ENCODE measurements at places on chromosomes 3 and 15. TPM values are rescaled to one million over a fixed set of nuclear protein-coding genes. Genes with fewer than 3 reads are reported as not detected.

Gene VPS8
- total RNA-seq = 69.0 TPM

Gene GLDN
- total RNA-seq = 83.7 TPM

Gene SCAMP5
- 10.7 TPM for total RNA-seq

Gene DISP2
- 0.20 TPM for total RNA-seq

Gene MUC20
- 67.5 TPM for total RNA-seq

Gene HAUS2
- total RNA-seq = 22.2 TPM

Gene DZIP3
- 12.0 TPM for total RNA-seq

Gene FOXB1
- total RNA-seq = not detected

Gene SLC38A3
- 0.98 TPM for total RNA-seq

Gene SLC22A13
- not detected for total RNA-seq

Gene TRA2B
- total RNA-seq = 216 TPM

Gene HCLS1
- total RNA-seq = 95.3 TPM

Gene SMCO1
- not detected for total RNA-seq

Gene SLC9C1
- not detected for total RNA-seq

Gene TLR9
- total RNA-seq = not detected

Gene DPH6
- 21.2 TPM for total RNA-seq

Gene SIDT1
- total RNA-seq = 2.7 TPM

Gene GOLGA6L7
- not detected for total RNA-seq

Gene PPP2R3A
- 13.0 TPM for total RNA-seq

Gene CADM2
- total RNA-seq = 51.8 TPM

Gene FBXW12
- not detected for total RNA-seq

Gene SEMA3B
- total RNA-seq = 259 TPM

Gene MYO9A
- total RNA-seq = 61.2 TPM

Gene MORC1
- total RNA-seq = 0.20 TPM

Gene CA12
- 0.42 TPM for total RNA-seq

Gene GP9
- not detected for total RNA-seq

Gene GOLGA8G
- total RNA-seq = not detected

Gene ADGRG7
- total RNA-seq = not detected

Gene OSTN
- total RNA-seq = not detected

Gene ZPLD1
- total RNA-seq = not detected

Gene SCAANT1
- total RNA-seq = not detected

Gene ROPN1
- total RNA-seq = not detected

Gene CPNE9
- not detected for total RNA-seq

Gene AHSG
- total RNA-seq = not detected

Gene HYPK
- total RNA-seq = 7.5 TPM

Gene TM6SF1
- 11.2 TPM for total RNA-seq

Gene C3orf20
- not detected for total RNA-seq

Gene LTK
- total RNA-seq = not detected

Gene CACNA1D
- total RNA-seq = 10.5 TPM

Gene ARHGEF3
- 14.1 TPM for total RNA-seq

Gene FEZF2
- total RNA-seq = not detected

Gene TRIM42
- total RNA-seq = not detected

Gene WDR49
- 0.44 TPM for total RNA-seq

Gene CGNL1
- total RNA-seq = 36.7 TPM

Gene SNTN
- total RNA-seq = not detected

Gene GOLGA6D
- total RNA-seq = not detected

Gene CD200
- 11.4 TPM for total RNA-seq

Measured in tibial nerve (tissue), 4 donors.